ENCODE measurements at places on chromosomes 4 and X.

GRCh38 chr4:165828928-165829327, 44.1 kb upstream of the TLL1 start:
- DNase-seq = no peak

DNA sequence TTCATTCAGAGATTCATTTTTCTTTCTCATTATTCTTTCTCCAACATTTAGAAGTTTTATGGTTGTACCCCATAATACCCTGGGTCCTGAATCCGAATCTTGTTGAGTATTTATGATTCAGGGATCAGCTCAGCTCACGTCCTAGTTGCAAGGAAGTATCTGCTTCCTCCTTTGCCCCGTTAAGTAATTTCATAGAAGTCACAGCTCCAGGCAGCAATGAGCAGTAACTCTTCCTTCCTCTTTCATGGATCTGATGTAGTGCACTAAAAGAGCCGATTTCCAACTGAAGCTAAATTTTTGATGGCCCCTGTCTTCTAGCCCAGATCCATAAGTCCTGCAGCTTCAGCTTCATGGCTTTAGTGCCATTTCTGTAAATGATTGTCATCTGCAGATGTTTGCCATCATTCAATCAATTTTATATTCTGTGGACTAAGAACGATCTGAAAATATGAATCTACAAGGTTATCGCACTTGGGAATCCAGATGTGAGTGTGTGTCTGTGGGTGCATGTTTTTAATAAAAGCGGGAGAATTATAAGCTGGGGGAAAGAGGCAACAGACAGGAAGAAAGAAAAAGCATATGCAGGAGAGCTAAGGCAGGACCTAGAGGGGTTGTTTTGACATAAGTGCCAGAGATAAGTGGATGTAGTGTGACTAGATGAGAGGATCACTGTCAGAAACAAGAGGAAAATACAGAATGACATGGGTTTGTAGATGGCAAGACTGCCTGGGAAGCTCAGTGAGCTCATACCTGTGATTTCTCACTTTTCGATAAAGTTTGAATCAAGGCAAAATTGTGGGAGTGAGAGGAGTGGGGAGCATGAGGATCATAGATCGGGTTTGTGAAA, 17.5 kb downstream of the VEGFD start:
- no peak for DNase-seq

GRCh38 chrX:68387776-68388175, 45.5 kb downstream of the OPHN1 start:
- no peak for DNase-seq

DNA sequence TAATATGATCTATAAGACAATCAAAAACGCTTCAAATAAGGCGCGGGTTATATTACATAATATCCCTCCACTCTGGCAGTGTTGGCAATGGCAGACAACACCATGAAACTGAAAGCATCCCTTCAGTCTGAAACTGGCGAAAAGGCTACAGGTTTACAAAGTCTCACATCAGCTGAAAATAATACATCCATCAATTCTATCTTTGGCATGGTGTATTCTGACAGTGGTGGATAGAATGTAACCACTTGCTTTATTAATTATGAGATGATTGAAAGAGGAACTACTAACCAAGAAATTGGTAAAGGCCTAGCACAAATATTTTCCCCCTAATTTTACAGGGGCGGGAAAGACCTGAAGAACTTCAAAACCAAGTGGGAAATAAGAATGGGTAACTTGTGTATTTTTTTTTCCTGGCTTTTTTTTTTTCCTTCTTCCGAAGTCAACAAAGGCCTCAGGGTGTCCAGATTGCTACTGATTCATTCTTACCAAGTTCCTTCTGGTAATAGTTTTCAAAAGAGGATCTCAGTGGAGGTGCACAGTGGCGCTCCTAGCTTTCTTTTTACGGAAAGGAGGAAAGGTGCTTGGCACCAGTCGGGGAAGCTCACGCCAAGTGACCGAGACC, 728 bp downstream of the UBA6 start:
- DNase-seq = no peak

- DNase-seq = no peak
Observed at GRCh38 chrX:16678689-16679088, 28.7 kb downstream of the S100G start.

DNA sequence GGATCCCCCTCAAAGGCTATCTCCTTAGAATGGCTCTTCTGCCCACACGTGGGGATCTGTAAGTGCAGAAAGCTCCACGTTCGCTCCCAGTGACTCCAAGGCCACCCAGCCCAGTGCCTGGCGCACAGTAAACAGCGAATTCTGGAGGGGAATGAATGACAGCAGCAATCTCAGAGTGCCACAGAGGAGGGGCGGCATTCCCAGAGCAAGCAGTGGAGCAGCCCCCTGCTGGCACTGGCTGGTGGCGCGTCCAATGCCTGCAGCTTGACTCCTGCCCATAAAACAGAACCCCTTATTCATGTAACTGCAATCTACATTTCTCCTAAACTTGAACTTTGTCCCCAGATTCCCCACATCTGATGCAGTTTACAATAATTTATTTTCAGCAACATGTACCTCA, 6.9 kb upstream of the HELT start:
- DNase-seq = no peak

DNA sequence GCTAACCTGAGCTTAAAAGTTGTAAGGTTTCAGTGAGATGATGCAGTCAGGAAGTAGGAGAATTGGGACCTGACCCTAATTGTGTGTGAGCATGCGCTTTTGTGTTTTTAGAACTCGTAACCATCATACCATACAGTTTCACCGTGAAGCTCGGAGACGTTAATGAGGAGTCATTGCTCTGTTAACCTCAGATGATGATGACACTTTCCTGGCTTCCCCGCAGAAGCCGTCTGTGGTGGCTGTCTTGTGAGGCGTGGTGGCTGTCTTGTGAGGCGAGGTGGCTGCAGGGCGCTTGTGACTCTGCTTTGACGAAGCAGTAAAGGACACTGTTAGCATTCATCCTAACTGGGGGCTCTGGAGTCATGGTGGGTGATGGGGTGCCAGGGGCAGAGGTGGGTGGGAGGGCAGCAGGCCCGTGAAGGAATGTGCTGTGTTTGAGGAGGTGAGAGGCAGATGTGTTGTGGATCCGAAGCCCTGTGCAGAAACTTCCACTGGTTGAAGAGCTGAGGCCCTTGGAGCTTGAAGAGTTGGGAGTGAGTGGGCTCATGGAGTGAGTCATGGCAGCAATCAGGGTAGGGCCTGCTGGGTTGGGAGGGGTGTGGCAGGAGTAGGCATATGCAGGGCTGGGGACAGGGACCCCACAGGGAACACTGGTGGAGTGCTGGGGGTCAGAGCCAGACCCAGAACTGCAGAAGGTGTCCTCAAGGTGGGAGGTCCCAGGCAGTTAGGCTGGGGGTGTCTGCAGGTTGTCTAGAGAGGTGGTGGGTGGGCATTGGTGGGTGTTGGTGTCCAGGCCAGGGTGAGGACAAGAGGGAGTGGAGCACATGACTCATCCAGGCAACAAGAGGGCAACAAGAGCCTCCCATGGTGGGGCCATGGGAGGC, 57.4 kb downstream of the NSD2 start:
- no peak for DNase-seq

DNA sequence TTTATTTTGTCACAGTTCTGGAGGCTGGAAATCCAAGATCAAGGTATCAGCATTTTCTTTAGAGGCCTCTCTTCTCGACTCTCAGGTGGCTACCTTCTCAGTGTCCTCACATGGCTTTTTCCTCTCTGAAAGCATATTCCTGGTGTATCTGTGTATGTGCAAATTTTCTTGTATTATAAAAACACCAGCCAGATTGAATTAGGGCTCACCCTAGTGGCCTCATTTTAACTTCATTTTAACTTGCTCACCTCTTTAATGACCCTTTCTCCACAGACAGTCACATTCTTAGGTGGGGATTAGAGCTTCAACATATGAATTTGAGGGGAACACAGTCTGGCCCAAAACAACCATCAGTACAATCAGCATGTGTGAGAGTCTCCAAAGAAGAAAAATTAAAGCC, 542.4 kb upstream of the FAM241A start:
- DNase-seq = no peak

GRCh38 chr4:185576962-185577950, 41.9 kb upstream of the PDLIM3 start:
- DNase-seq = no peak

DNA sequence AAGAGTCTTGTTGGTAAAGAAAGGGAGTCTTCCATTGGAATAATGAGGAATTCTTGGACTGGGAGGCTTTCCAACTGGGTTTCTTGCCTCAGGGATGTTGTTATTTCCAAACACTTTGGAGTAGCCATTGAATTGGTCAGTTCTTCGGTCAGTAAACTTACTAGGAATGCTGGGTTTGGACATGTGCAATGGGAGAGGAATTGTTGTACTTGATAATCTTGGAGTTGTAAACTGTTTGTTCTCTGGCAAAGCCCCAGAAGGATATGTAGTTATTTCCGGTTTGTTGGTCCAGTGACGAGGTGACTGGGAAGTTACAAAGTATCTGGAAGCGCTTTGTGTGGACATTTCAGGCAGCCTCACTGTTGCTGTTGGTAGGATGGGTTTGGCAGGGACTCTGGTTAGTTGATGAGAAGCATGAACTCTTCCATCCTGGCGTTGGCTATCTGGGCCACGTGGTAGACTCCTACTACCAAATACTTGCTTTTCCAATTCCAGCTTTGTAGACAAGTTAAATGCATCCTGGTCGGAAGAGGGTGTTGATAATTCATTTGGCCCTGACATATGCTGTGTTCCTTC, 25.9 kb downstream of the MXRA5 start:
- DNase-seq = no peak

DNA sequence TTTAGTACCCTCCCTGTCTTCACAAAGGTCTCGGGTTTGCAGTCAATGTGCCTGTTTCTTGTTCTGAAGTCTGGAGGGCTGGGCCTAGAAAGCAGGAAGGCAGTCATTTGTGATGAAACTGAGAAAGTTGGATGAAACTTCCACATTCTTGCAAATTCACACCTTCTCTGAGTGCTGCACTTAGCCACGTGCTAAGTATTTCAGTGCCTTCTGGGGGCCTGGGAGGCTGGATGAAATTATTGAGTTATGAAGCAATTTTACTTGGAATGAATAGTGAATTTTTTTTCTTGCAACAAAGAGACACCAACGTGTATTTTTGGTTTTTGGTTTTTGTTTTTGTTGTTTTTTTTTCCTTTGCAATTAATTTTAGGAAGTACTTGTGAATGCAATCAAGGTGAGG, 71.2 kb downstream of the MSX1 start:
- DNase-seq = no peak

- DNase-seq = peak; percentile 66
Observed at GRCh38 chr4:145935253-145936141, 3.1 kb downstream of the ZNF827 start.

- DNase-seq = no peak
Observed at GRCh38 chrX:109720947-109721346, 12.1 kb downstream of the ACSL4 start.

GRCh38 chr4:152039691-152040090, 278.9 kb upstream of the GATB start:
- DNase-seq = no peak

DNA sequence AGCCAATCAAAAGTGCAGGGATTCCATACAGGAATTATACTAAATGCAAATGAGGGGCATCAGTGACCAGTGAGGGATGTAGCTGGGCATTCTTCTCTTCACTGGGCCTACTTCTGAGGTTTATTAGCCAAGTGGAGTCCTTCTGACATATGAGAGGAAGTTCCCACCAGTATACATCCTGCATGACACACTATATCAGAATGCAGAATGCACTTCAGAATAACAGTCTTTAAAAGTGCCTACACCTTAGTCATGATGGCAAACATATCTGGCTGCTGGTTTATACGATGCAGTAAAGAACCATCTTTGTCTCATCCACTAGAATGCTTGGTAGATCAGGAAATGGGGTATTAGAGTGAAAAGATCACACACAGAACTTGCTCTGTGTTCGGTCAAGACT, 180.3 kb upstream of the PPARGC1A start:
- DNase-seq = no peak

GRCh38 chr4:56764775-56765174, 56.7 kb downstream of the SPINK2 start:
- DNase-seq = no peak

DNA sequence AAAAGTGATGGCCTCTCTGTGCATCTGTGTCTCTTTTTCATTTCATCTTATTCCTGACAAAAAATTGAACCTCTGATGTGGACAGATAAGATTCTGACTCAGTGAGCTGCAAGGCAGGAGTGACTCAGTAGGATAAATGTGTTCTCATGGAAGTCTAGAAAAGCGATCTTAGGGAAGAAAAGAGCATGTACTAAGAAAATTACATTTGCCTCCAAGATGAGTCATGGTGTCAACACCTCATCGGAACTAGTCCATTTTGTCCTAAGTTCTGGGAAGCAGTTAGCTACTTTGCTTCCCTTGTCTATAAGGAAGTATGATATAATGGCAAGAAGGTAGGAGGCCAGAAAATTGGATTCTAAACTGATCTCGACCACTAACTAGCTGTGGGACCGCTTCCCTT, 83.5 kb upstream of the AFF2 start:
- DNase-seq = no peak

DNA sequence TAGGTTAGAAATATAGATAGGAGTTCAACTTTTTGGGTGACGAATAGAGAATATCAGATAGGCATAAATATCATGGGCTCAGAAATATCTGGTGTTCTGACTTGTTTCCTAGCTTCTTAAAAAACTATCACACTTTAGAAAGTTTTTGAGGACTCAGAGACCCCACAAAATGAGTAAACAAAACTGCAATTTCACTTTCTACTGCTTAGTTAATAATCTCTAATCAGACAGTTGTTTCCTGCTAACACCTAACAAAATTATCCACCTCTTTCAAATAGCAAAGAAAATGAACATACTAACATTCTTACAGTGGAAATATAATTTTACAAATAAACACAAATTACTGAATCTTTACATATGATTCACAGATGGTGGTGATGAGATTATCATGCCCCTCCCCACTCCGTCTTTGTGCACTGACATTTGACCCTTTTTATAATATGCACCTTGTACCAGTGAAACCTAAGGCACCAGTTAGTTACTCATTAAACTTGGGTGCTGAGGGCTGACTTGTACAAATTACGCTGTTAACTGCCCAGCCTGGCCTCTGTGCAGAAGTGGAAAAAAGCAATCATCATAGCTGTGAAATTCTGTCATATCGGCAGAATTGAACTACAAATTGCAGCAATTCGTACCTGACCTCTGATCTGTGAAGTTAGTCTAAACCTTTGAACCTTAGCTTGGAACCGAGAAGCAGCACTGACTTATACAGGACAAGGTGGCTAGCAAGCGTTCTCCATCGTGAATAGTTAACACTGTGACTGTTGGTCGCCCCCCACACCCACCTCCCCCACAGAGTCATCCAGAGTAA, 138.7 kb downstream of the CHRNA9 start:
- DNase-seq = no peak

DNA sequence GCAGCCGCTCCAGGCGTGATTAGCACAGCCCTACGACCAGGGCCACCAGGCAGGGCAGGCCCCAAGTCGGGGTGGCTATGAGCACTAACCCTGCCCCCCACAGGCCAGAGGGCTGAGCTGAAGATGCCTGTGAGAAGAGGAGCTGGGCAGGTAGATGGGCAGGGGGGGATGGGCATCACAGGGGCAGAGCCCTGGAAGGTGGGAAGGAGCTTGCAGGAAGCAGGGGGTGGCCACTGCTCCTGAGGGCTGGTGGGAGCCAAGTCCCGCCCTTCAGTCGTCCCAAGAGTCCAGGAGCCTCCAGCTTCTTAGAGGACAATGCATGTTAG, 7.3 kb upstream of the MXD4 start:
- DNase-seq = no peak

All from ovary (tissue), 10 donors.